Smooth muscle cell of the umbilical artery (primary cell): ENCODE measurements at places on chromosomes 16 and 17. TPM values are rescaled to one million over a fixed set of nuclear protein-coding genes. Genes with fewer than 3 reads are reported as not detected.

The CPHXL gene
- total RNA-seq, result not detected in 2 replicates

The CPD gene
- total RNA-seq, result 175 and 287 TPM in 2 replicates

The MED31 gene
- 7.8 and 9.5 TPM in 2 replicates for total RNA-seq

The CNTNAP4 gene
- total RNA-seq, result not detected in 2 replicates

The CNGB1 gene
- not detected in 2 replicates for total RNA-seq

The ZNF778 gene
- 14.0 and 19.5 TPM in 2 replicates for total RNA-seq

The NR1D1 gene
- 0.89 and 1.7 TPM in 2 replicates for total RNA-seq

The CNOT1 gene
- 95.9 and 163 TPM in 2 replicates for total RNA-seq

The MEIOC gene
- under 0.01 and 0.05 TPM in 2 replicates for total RNA-seq

The NAT9 gene
- total RNA-seq, result 55.5 and 64.7 TPM in 2 replicates

The ANKFY1 gene
- 50.2 and 71.6 TPM in 2 replicates for total RNA-seq

The ST6GALNAC1 gene
- not detected in 2 replicates for total RNA-seq

The EVI2B gene
- not detected in 2 replicates for total RNA-seq

The CCDC144A gene
- total RNA-seq, result 8.1 and 9.2 TPM in 2 replicates

The LRRC36 gene
- total RNA-seq, result not detected in 2 replicates

The CCL13 gene
- 0.59 TPM in 1 of 2 replicates, not detected in the other for total RNA-seq

The IGFBP4 gene
- 207 and 302 TPM in 2 replicates for total RNA-seq

The ADORA2B gene
- total RNA-seq, result 14.2 and 18.4 TPM in 2 replicates

The PRAC1 gene
- not detected in 2 replicates for total RNA-seq

The DNAJC7 gene
- total RNA-seq, result 65.3 and 71.3 TPM in 2 replicates

The RNF112 gene
- 2.1 and 3.8 TPM in 2 replicates for total RNA-seq

The CCL5 gene
- under 0.01 and 0.14 TPM in 2 replicates for total RNA-seq

The MYL4 gene
- 0.23 TPM in 1 of 2 replicates, not detected in the other for total RNA-seq

The ITGAX gene
- not detected in 2 replicates for total RNA-seq
